ENCODE measurements at places on chromosomes 12 and 14.

DNA sequence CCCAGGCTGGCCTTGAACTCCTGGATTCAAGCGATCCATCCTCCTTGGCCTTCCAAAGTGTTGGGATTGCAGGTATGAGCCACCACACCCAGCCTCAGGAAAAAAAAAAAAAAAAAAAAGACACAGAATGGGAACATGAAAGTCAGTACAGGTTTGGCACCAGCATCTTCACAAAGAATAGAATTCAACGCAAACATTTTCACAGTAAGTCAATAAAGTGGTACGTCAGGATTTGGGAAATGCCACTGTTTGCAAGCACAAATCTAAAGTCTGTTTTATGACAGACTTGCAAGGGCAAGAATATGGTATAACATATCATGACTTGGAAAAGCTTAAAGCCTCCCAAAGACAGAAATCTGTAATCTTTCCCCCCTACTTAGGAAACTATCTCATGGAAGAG lies 34.9 kb upstream of the WDR89 start:
- no peak for DNase-seq

- DNase-seq = no peak
These were observed 13.4 kb downstream of the ATXN2 start for GRCh38 chr12:111585690-111586089.

DNA sequence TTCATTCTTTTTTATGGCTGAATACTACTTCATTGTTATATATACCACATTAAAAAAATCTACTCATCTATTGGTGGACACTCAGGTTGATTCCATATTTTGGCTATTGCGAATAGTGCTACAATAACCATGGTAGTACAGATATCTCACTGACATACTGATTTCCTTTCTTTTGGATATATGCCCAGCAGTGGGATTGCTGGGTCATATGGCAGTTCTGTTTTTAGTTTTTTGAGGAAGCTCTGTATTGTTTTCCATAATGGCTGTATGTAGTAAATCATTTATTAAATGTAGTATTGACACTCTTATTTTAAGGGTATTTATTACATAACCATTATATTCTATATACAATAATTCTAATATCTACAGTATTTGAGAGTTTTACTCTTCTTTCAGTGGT lies 43.7 kb downstream of the PTCSC3 start:
- no peak for DNase-seq

- DNase-seq = no peak
These were observed 41.4 kb downstream of the CLIP1 start for GRCh38 chr12:122381021-122381420.

GRCh38 chr14:73695997-73696396 lies 18.2 kb downstream of the PNMA1 start:
- no peak for DNase-seq

Data from hippocampal formation (tissue), 2 donors.